ENCODE measurements at places on chromosomes 4 and X.

DNA sequence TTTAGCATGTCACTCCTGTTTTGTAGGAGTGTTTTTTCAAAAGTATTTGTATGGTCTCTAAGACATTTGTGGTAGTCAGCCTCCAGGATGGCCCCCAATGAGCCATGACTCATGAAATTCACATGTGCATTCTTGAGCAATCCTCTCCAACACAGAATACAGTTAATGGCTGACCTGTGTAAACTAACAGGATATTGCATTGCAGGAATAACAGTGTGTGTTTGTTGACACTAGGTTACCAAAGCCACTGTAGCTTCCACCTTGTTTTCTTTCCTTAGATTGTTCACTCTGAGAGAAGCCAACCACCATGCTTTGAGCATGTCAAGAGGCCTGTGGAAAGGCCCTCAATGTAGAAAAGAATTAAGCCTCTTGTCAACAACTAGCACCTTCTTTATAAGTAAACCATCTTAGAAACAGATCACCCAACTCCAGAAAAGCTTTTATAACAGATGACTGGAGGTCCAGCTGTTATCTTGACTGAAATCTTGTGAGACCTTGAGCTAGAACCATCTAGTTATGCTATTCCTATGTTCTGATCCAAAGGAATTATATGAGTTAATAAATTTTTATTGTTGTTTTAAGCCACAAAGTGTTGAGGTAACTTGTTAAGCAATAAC lies 28.5 kb downstream of the TBCK start:
- DNase-seq = peak; percentile 58

GRCh38 chrX:9905288-9905687 lies 61.9 kb upstream of the CLDN34 start:
- no peak for DNase-seq

DNA sequence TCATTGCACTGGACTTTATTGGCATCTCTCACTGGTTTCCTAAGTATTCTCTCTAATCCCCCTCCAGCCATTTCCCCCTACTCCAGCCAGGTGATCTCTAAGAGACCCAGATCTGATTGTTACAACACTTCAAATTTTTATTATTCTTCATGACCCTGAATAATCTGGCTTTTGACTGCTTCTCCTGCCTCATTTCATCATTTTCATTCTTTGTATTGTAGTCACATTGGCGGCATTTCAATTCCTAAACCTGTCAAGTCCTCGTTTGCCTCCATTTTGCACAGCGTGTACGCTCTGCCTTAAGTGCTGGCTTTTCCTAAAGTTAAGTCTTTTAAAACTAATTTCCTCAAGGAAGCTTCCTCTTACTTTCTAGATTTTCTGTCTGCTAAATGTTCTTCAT lies 31.6 kb downstream of the UBE2K start:
- no peak for DNase-seq

GRCh38 chr4:85039526-85039925 lies 73.0 kb upstream of the WDFY3 start:
- peak; percentile 1 for DNase-seq

DNA sequence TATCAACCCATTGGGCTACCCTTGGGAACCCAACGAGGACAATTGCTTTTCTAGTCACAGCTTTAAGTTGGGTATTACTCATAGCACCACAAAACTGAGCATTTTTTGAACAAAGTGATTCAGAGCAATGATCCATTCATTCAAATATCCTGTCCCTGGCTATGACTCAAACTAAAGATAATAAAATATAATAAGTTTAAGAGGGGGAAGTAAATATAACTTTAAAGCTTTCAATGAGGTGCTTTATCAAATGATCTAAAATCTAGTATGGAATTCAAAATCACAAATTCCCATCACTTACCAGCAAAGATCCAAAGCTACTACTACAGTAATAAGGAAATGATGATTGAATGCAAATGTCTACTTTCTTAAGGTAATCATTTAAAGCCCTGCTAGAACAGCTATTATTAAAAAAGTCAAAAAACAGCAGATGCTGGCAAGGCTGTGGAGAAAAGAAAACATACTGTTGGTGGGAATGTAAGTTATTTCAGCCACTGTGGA lies 39.8 kb upstream of the S100G start:
- DNase-seq = peak; percentile 62

DNA sequence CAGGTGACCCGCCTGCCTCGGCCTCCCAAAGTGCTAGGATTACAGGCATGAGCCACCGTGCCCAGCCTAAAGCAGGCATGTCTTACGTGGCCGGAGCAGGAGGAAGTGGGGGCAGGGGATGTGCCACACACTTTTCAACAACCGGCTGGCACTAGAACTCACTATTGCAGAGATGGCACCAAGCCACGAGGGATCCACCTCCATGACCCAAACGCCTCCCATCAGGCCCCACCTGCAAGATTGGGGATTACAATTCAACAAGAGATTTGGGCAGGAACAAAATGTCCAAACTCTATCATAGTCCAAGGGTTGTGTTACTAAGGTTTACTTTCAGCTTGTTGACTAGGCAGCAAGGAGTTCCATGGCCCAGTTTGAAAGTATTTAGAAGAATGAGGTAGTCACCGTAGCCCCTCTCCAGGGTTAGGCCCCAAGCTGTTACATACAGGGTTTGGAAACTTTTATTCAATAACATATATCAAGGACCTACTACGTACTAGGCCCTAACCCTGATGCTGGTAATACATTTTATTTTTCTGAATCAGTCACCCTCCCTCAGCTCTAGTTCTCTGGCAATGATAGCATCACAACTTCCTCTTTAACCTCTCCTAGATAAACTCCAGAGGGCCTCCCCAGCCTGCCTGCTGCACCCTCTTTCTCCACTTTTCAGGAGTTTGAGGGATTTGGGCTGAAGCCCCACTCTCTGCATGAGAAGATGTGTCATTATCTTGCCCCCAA lies 18.0 kb upstream of the TBC1D14 start:
- no peak for DNase-seq

GRCh38 chrX:51742586-51742985 lies 656 bp upstream of the GSPT2 start:
- no peak for DNase-seq

DNA sequence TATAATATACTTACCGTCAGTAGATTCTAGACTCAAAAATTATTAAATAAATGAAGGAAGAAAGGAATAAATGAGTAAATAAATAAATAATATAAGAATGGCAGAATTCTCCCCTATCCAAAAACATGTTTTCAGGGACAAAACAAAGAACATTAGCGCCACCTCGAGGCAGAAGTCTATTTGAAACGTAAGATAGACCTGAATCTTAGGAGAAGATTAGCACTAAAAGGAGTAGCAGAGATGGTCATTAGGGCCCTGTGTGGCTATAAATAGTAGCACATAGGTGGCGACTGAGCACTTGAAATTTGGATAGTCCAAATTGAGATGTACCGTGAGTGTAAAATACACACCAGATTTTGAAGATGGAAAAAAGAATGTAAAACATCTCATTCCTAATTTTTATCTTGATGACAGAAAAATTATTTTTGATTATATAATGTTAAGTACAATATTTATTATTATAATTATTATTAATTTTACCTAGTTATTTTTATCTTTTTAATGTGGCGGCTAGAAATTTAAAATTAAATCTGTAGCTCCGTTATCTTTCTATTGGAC lies 24.3 kb upstream of the SRD5A3 start:
- DNase-seq = peak; percentile 59

DNA sequence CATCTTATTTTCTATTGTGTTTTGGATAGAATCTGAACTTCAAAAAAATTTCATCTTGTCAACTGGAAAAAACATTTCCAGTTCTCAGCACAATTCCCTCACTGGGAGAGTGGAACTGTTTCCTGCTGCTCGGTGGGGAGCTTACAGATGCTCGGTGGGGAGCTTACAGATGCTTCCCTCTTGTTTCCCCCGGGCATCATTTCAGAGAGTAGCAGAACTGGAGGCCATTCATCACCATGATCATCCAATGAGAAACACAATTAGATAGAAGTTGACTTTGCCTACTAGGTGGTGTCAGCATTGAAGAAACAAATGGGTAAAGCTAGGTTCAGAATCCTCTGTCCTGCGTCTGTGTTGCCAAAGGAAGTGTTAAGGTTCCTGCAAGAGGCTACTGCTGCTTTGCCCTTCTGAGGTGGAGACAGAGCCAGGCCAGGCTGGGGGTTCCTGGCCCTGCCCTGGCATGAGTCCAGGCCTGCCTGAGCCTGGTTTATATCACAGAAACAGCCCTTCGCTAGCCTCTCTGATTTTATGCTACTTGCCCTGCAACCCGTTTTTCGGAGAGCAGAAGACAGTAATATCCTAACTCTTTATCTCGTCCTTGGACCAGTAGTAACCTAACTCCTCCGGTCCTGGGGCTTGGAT lies 70.6 kb downstream of the TAPT1 start:
- no peak for DNase-seq

All from GM04504 (cell line).